ENCODE measurements at places on chromosomes 13 and 19.

- DNase-seq, result no peak
Observed at GRCh38 chr13:54536112-54536511, 1507.5 kb downstream of the OLFM4 start.

DNA sequence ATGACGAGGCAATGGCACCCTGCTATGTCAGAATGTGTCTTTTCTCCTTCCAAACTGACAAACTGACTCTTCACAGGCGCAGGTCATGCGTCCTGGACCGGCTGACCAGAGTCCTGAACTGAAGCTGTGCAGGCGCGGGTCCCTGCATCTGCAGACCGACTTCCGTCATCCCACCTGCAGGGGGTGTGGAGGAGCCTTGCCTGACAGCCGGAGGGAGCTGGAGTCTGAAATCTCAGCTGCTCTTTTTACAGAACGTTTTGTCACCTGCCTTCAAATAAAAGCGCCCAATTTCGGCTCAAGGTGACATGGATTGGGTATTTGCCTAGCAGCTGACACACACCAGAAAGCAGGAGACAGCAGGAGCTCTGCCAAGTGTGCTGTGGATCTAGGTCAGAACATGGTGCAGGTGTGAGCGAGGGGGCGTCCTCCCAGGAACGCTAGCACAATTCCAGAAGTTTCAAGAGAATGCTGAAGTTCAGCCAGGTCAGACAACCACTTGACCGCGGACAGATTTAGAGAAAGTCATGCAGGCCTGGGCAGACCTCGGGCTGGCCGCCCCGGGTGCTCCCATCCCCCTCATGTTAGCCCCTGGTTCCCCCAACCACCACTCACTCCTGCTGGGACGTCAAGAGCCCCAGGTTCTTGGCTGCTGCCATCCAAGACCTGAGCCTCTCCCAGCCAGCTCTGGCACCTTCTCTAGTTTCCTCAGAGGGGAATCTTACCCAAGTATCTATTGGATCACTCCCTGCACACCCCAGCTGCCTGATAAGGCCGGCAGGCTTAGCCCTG lies 32.8 kb downstream of the ELL start:
- DNase-seq, result no peak

DNA sequence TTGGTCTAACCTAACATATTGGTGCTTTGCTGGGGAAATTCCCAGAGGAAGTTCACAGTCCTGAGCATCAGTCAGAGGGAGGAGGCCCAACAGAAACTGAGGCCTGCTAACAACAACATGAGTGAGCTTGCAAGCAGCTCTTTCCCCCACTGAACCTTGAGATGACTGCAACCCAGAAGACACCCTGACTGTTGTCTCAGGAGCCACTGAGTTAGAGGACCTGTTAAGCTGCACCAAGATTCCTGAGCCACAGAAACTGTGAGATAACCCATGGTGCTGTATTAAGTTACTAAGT lies 193.2 kb upstream of the UBL3 start:
- DNase-seq, result no peak

- no peak for DNase-seq
Observed at GRCh38 chr13:81597101-81597500, 1256.2 kb upstream of the SPRY2 start.

DNA sequence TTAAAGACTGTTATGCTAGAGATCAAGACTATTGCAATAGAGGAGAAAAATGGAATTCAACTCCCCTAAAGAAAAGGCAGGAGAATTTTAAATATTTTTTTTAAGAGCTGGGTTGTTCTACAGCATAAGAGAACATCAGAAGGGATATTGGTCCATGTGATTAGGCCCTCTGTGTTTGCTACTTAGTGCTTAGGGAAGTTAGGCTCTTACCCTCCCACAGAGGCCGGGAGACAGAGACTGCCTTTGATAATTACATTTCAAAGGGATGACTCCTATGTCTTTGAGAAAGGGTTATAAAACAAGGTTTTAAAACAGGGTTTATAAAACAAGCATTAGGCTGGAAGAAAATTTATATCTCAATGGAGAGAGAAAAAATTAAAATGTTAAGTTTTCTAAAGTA lies 1248.1 kb upstream of the PCDH20 start:
- DNase-seq, result no peak

GRCh38 chr19:12838886-12839756 lies 806 bp downstream of the MAST1 start:
- DNase-seq, result no peak

DNA sequence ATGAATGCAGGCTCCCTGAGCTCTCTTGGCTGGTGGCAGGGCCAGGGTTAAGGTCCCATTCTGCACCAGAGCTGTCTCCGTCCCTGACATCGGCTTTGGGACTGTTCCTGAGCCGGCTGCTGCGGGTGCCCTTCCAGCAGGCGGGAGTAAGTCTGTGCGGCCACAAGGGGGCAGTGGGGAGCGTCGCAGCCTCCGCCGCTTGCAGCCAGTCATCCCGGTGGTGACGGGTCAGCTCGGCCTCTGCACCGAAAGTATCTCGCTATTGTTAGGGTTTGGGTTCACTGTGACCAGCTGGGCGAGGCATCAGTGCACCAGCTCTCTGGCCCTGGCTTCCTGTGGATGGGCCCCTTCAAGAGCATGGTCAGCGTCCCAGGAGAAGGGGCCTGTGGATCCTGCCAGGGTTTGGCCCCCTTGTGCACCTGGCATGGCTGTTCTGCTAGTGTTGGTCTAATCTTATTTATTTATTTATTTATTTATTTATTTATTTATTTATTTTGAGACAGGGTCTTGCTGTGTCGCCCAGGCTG lies 15.1 kb downstream of the NDUFB7 start:
- DNase-seq, result peak; percentile 51

DNA sequence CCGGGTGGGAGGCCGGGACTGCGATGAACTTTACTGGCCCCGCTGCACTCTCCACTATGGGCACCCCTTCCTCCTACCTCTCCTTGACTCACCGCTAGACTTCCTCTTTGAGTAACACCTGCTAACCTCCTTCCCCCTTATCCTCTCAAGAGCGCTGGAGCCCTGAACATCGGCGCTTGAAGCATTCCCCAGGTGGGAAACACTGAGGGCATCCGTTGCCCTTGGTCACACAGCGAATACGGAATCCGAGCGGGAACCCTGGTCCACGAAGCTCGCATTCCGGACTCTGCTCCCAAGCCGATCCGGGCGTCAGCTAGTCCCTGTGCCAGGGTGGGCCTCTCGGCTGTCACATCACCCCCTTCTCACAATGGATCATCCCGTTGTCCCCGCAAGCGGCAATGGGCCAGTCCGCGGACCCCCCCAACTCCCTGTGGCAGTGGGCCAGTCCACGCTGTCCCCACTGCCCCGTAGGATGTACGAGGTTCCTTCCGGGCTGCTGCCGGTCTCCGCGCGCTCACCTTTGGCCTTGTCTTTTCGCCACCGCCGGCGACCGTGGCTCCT lies 4.2 kb downstream of the LIPE start:
- DNase-seq, result peak; percentile 33

DNA sequence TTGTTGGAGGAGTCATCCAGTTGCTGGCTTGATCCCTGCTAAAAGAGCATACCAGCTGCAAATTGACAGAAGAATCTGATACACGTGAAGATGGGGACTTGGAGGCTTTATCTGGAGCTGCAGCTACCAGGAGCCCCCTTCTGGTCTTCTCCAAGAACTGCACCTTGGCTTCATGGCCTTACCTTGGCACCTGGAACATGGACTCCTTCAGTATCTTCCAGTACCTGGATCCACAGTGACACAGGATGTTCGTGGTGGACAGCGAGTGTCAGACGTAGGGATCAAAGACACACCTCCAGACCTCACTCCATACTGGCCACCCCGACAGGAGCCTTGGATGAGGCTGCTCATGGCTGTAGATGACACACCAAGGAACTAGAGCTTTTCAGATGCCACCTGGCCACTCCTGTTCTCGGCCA lies 9.9 kb upstream of the ACSBG2 start:
- DNase-seq, result peak; percentile 46

DNA sequence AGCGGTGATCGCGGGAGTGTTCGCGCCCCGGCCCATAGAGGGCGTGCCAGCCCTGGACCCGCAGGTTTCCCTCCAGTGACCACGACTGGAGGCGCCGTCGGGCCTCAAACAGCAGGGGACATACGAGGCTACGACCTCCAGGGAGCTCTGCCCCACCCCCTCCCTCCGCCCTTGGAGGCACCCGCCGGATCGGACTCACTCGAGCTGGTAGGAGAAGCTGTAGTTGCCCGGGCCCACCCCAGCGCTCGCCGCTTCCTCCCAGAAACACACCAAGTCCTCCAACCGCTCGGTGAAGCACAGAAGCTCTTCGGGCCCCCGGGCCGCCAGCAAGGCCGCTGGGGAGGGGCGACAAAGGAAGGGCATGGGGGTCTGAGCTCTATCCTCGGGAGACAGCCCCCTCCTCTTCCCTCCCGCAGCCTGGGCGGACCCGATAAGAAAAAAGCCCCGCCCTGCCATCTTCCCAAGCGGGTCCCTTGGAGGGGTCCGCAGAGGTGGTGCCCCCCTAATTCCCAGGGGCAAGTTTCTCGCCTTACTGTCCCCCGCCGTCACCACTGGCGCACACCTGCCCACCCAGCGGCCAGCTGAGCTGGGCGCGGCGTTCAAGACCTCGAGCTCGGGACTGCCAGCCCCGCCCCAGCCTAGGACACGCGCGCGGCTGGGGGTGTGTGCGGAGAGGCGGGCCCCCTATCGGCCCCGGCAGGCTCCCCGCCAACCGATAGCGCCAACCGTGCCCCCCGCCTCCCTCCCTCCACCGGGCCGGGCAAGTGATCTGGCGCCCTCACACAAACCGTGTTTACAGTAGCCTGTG lies 1.0 kb downstream of the EPOR start:
- no peak for DNase-seq

- DNase-seq, result no peak
Observed at GRCh38 chr19:5407356-5407755, 47.9 kb upstream of the ZNRF4 start.

GRCh38 chr19:37342753-37343152 lies 28.1 kb upstream of the ZNF527 start:
- DNase-seq, result no peak

DNA sequence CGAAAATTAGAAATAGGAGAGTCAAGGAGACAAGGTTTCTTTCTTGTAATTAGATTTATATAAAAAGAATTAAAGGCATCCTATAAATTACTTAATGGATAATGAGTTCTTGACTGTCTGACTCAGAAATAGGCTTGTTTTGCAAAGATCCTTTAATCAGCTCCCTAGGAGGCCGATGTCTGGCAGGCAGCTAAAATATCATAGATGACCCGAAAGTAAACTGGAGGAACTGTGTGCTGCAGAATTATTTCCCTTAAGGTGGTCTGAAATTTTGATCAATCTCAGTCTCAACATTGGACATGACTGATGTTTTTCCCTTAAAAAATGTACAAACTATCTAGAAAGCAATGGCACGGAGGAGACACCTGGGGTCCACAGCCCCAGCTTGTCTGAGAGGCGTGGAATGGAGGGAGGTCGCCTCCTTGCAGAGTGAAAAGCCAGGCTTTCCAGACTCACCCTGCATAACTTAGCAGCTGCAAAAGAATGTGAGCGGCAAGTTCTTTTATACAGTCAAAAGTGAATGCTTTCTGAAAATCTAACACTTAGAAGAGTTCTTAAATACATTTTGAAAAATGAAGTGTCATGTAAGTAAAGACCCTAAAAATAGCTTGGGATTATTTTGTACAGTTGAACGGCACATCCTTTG lies 44.8 kb downstream of the MBNL2 start:
- no peak for DNase-seq

GRCh38 chr19:28874742-28875141 lies 338.2 kb downstream of the UQCRFS1 start:
- no peak for DNase-seq

DNA sequence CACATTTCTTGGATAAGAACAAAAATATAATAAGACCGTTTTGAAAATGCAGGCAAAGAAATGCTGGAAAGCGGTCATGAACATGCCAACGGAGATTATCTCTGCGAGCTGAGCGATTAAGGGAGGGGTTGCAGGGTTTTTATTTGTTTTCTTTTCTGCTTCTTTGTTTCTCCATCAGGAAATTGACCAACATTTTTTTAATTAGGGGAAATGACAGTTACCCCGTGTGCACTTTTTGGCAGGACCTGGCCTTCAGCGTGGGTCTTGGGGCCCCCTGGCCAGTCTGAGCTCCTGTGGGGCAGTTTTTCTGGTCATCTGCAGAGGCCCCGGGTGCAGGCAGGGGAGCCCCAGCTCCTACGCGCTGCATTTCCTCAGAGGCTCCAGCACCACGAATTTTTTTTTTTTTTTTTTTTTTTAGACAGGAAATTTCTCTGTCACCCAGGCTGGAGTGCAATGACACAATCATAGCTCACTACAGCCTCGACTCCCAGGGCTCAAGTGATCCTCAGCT lies 31.3 kb upstream of the HOMER3 start:
- no peak for DNase-seq

GRCh38 chr13:85825454-85825853 lies 26.2 kb upstream of the SLITRK6 start:
- DNase-seq, result no peak

GRCh38 chr13:70125693-70126092 lies 17.4 kb upstream of the KLHL1 start:
- no peak for DNase-seq

DNA sequence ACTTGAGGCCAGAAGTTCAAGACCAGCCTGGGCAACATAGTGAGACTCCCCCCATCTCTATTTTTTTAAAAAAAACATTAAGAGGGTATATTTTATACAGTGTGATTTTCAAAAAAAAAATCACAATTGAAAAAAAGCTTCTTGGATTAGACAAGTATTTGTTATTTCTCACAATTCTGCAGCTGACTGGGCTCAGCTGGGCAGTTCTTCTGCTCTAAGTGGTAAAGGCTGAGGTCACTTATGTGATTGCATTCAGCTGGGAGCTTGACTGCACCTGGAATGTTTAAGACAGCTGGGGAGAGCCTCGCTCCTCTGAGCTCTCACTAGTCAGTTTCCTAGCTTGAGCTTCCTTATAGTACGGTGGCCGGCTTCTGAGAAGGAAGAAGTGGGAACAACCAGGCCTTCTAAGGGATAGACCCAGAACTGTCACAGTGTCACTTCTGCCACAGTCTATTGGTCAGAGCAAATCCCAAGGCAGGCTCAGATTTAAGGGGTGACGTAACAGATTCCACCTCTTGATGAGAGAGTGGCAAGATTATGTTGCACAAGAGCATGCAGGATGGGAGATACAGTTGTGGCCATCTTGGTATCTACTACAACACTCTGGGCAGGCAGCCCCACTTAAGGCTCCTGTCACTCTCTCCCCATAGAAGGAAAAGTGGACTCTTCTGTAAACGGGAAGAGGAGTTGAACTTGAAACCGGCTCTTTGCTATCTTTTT lies 19.7 kb upstream of the IRGC start:
- no peak for DNase-seq
